H9 (cell line): ENCODE measurements at places on chromosomes 16 and 17. TPM values are rescaled to one million over a fixed set of nuclear protein-coding genes. Genes with fewer than 3 reads are reported as not detected.

CPHXL2 gene
- not detected in 2 replicates for total RNA-seq

TP53TG3 gene
- total RNA-seq: not detected in 2 replicates

PPL gene
- 28.2 and 29.2 TPM in 2 replicates for total RNA-seq

CDK3 gene
- 11.7 and 14.3 TPM in 2 replicates for total RNA-seq

DNA sequence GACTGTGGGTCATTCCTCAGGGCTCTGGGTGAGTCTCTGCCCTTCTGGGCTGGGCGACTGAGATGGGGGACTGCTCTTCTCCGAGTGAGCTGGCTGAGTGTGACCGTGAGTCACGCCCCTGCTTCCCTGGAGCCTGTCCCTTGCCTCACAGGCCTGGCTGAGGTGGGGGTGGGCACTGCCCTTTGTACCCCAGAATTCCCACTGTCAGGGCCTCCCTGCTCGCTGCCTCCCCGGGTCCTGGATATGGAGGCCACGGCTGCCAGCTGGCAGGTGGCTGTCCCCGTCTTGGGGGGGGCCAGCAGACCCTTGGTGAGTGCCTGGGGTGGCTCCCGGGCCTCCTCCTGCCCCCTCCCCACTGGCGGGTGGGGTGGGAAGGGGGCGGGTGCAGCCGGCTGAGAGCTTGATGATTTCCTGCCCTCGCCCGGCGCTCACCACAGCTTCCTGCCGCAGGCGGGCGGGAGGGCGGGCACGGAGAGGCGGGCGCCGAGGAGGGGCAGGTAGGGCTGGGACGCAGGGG, at the start of gene LAT:
Gene LAT, plus strand, starts transcription at position 434 of the 517 bp plus-strand sequence. CDS start 366 bp downstream, outside the sequence.
- H3K27me3 ChIP-seq: no peaks in the 10 kb centered on the region
- H3K4me3 ChIP-seq: no peak within 1 kb of the TSS
- H3K27ac ChIP-seq: no peak within 1 kb of the TSS
- DNase-seq: no peak
- H3K4me1 ChIP-seq: no peaks in the 10 kb centered on the region
- peaks cover 38% of the 10 kb centered on the region for H3K36me3 ChIP-seq

DNA sequence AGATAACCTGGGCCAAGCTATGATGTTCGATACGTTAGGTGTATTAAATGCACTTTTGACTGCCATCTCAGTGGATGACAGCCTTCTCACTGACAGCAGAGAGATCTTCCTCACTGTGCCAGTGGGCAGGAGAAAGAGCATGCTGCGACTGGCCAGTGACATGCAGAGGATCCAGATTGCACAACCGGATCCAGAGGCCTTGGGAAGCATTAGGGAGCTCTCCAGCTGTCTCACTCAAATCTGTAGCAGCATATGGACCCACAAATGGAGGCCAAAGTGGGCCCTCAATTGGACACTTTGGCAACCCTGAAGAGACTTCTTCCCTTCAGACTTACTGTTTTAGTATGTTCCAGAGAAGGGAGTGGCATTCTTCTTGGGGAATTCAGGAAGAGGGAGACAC, 20.9 kb downstream of the PDZD9 start:
- no peak overlapping the region for H3K27ac ChIP-seq
- H3K36me3 ChIP-seq: peaks cover 38% of the 10 kb centered on the region; the same call in 2 of the 3 replicates
- H3K4me1 ChIP-seq: no peaks in the 10 kb centered on the region
- H3K27me3 ChIP-seq: no peaks in the 10 kb centered on the region
- H3K4me3 ChIP-seq: no peak overlapping the region
- no peak for DNase-seq

GRCh38 chr16:72246423-72246822, 74.5 kb upstream of the PMFBP1 start:
- no peaks in the 10 kb centered on the region for H3K4me1 ChIP-seq
- no peak overlapping the region for H3K27ac ChIP-seq
- no peak overlapping the region for H3K4me3 ChIP-seq
- no peaks in the 10 kb centered on the region for H3K36me3 ChIP-seq
- H3K27me3 ChIP-seq: no peaks in the 10 kb centered on the region

DNA sequence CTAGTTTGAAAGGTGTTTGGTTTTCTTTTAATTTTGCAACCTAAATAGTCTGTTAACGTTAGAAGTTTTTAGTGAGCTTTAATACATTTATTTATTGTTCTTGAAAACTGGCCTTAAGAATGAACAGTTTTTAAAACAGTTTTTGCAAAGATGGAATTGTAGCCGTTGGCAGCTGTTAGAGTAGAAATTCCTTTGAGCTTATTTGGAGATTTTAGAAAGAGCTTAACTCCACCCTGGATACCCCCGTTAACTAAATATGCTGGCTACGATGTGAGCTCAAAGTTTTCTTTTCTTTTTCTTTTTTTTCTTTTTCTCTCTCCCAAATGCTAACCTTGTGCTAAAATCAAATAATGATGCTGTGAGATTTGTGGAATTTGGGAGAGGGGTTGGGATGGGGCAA, 75.2 kb downstream of the COX10 start:
- H3K27ac ChIP-seq: no peak overlapping the region
- H3K27me3 ChIP-seq: no peaks in the 10 kb centered on the region
- H3K36me3 ChIP-seq: 0 out of 2 replicates have a peak, but pooled peaks cover 7% of the 10 kb centered on the region
- no peak for DNase-seq
- H3K4me3 ChIP-seq: no peak overlapping the region

GRCh38 chr17:17363638-17364337, 60.6 kb downstream of the NT5M start:
- no peaks in the 10 kb centered on the region; the same call in 2 of the 3 replicates for H3K36me3 ChIP-seq
- H3K4me3 ChIP-seq: no peak overlapping the region

GRCh38 chr17:30000755-30001257, 59.4 kb downstream of the EFCAB5 start:
- H3K4me3 ChIP-seq: no peak overlapping the region
- no peaks in the 10 kb centered on the region for H3K36me3 ChIP-seq
- no peak for DNase-seq
- H3K4me1 ChIP-seq: no peaks in the 10 kb centered on the region
- no peak overlapping the region for H3K27ac ChIP-seq
- H3K27me3 ChIP-seq: no peaks in the 10 kb centered on the region

KRTAP16-1 gene
- not detected in 2 replicates for total RNA-seq

ADAD2 gene
- 0.99 and 1.0 TPM in 2 replicates for total RNA-seq

NACA2 gene
- total RNA-seq: not detected in 2 replicates

RMI2 gene
- 55.7 and 57.6 TPM in 2 replicates for total RNA-seq
